ENCODE measurements at places on chromosomes 4 and X.

- DNase-seq: no peak
These were observed 60.1 kb downstream of the CCSER1 start for GRCh38 chr4:90187148-90187884.

DNA sequence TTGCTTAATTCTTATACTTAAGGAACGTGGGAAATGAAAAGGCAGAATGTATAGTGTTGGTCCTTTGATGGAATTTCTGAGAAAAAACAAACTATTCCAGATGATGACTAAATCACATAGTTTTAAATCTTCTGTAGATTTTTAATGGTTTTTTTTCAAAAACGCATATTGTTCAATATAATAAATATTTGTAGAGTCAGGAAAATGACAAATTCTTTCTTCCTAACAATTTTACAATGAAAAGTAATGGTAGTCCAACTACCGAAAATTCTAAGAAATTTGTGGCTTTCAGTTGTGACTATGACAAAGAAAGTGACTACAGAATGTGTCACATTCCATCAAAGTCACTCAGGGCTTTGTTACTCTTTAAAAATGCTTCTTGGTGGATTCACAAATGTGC, 164.8 kb upstream of the PITX2 start:
- no peak for DNase-seq

DNA sequence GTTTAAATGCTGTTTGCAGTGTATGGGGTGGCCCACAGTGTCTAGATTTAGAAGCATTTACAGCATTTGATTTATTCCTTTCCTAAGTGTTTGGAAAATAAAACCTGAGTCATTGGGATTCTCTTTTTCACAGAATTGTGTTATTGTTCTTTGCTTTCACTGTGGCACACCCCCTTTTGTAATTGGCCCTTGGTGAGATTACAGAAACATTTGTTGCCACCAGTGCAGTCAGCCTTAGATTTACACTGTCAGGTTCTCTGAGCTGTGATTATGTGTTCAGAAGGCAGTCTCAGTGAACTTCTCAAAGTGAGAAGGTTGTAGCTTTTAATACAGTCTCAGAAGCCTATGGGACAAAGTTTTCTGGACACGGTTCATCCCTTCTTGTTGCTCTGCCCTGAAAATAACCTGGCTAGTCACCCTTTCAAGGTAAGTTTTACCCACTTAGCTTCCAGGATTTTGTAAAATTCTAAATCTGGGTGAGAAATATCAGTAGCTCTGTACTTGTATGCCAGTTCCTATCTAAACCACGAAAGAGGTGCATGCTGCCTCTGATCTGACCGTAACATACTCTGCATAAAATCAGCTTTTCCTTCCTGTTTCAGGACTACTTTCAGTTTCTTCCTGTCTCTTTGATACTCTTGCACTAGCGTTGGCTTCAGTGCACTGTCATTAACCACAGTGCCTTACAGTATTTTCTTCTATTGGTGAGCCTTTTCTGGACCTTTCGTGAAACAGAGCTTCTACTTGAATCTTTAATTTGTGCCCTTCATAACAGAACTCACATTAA, 12.6 kb downstream of the RUFY3 start:
- DNase-seq: no peak

- DNase-seq: no peak
These were observed 70.0 kb upstream of the TSPAN5 start for GRCh38 chr4:98728433-98728832.

- DNase-seq: no peak
These were observed 16.8 kb downstream of the PF4 start for GRCh38 chr4:73964862-73965611.

- no peak for DNase-seq
These were observed 8.9 kb downstream of the PRRG3 start for GRCh38 chrX:151704041-151704663.

- DNase-seq: no peak
These were observed 134.7 kb downstream of the FNIP2 start for GRCh38 chr4:158903472-158904043.

All from right forelimb (tissue), 1 donor.